ENCODE measurements at places on chromosomes 3 and 15.

DNA sequence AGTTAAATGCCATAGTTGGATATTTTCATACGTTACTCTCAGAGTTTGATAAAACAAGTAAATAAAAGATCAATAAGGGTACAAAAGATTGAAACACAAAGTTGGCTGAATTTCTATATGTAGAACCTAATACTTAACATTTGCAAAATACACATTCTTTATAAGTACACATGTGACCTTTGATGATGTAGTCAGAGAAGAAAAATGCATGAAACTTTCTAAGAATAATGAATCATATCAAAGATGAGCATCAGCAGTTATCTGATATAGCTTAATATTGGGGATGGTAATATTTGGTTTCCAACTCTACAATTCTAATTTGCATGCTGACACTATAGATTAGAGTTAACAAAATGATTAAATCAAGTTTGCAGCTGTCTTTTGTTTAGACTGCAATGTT is 188.0 kb upstream of the TGFBR2 start:
- DNase-seq: no peak

DNA sequence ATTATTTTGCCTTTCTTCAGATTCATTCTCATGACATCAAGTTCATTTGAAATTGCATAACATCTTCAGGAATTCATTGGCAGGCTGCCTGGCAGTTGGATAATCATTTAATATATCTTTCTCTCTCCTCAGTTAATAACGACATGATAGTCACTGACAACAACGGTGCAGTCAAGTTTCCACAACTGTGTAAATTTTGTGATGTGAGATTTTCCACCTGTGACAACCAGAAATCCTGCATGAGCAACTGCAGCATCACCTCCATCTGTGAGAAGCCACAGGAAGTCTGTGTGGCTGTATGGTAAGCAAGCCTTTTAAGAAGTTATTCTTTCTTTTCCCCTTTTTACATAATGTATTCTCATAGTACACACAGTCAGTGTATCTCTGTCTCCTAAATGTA is 38.2 kb downstream of the TGFBR2 start:
- peak; percentile 44 for DNase-seq

DNA sequence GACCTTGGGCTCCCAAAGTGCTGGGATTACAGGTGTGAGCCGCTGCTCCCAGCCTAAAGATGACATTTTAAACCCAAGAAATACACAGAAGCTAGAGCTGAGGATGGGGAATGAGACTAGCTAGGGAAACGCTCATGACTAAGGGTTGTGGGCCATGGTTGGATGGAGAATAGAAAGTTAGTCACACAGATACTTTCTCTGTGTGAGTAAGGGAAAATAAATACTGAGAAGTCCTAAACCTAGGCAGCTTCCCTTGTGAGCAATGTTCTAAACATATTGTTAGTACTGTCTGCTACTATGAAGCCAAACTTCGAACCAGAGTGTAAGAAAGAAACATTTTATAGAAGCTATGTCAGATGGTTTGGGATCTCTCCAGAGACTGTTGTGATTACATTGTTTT is 304.8 kb upstream of the STAC start:
- no peak for DNase-seq

DNA sequence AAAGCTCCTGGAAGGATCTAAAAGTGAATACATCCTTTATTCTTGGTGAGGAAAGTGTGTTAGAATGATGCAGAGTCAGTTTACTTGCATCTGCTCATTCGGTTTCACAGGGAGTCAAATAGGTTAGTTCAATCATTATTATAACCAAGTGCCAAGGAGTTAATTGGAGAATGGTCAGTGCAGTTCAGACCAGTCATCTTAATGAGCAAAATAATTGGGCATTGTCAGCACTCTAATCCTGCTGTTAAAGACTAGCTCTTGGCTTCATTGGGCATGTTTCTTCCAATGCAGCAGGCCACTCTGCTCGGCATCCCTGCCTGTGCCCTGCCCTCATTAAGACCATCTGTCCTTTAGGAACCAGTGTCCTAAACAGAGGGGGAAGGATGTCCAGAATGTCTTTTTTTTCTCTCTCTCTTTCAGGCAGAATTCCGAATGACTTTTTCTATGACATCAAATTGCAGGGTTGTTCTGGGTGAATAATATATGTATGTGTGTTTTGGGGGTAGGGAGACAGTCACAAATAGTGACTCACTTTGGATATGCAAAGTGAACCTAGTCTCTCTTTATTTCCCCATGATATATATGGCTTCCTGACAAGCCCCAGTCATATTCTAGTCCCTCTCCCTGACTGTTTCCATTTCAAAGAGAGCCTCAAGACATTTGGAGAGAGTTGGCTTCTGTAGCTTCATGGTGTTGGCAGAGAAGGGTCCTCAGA is 205.4 kb upstream of the TRIM42 start:
- no peak for DNase-seq

- no peak for DNase-seq
Observed at GRCh38 chr3:113247675-113248458, 36.5 kb downstream of the BOC start.

- DNase-seq: no peak
Observed at GRCh38 chr15:68585574-68586273, 6.9 kb downstream of the CORO2B start.

- DNase-seq: no peak
Observed at GRCh38 chr3:128863560-128863959, 15.9 kb upstream of the ACAD9 start.

DNA sequence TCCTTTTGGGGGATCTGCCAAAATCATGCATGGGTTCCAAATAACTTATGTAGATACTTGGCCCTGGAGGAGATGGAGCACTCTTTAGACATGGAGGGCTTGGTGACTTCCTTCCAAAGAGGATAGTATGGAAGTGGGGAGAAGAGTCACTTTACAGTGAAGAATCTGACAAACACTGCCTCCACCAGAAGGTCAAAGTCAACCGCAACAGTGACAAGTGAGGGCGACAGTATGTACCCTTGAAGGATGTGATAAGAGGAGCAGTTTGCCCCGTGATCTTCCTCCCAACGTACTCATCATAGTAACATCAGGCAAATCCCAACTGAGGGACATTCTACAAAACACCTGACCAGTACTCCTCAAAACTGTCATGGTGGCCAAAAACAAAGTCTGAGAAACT is 62.0 kb downstream of the LMCD1 start:
- no peak for DNase-seq

- DNase-seq: no peak
Observed at GRCh38 chr15:35771746-35772442, 225.9 kb upstream of the DPH6 start.

DNA sequence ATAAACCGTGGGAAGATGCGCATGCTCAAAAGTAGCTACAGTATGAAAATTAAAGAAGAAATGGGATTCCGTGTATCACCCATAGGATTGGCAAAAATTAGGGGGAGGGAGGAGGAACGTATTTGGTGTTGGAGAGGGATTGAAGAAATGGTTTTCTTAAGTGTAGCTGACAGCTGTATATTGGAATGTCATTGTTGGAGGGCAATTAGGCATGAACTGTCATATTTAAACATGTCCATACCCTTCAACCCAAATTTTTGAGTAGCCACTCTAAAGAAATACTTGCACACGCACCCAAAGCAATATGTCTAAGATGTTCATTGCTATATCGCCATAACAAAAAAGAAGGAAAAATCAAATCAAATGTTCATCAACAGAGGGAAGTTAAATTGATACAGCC is 144.7 kb downstream of the TLE3 start:
- no peak for DNase-seq

- DNase-seq: no peak
Observed at GRCh38 chr3:45691842-45692241, 2.6 kb downstream of the SACM1L start.

- DNase-seq: no peak
Observed at GRCh38 chr15:57152133-57152532, 224.2 kb upstream of the CGNL1 start.

- no peak for DNase-seq
Observed at GRCh38 chr3:104846270-104846669, 520.4 kb upstream of the ALCAM start.

DNA sequence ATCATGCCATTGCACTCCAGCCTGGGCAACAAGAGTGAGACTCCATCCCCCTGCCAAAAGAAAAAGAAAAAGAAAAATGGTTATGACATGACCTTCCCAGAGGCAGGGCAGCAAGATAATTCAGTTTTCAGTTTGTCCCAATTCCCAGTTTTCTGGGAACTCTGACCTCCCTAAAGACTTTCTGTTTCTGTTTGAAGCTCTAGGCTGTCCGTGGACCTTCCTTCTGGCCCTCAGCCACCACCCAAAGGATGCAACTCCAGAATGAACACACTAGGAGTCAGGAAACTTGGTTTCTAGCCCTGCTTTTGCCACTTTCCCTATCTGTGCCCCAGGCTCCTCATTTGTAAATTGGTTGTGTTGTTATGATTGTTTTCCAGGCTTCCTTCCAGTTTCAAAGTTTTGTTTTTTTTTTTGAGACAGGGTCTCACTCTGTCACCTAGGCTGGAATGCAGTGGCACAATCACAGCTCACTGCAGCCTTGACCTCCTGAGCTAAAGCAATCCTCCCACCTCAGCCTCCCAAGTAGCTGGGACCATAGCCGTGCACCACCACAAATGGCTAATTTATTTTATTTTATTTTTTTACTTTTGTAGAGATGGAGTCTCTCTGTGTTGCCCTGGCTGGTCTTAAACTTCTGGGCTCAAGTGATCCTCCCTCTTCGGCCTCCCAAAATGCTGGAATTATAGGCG is 68.6 kb downstream of the CDC25A start:
- DNase-seq: no peak

DNA sequence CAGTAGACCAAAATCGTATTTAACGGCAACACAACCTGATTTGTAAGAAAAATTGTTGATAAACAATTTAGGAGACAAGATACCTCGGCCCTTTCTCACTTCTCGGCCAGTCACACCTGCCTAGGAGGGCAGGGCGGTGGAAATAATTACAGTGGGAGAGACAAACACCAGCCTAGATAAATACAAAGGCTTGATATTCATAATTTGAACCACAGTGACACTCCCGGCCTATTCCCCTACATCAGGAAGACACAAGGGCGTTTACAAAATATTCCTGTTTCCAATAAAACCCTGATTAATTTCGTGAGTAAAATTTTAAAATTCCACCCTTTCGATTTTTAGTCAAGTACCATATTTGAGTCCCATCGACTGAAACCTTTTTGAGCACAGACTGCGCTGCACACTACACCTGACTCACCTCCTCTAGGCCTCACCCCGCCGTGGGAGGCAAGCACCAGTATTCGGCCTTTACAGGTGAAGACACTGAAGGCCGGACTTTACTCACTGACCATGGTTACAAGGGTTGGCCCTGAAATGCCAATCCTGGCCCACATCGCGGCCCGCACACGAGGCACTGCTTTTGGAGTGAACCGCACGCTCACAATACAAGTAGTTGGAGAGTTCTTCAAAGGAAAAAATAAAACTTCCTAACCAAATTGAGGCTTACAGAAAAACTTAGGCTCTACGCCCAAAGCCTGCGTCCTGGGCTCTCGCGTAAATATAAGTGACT is 794 bp downstream of the ARPP19 start:
- peak; percentile 24 for DNase-seq

- DNase-seq: no peak
Observed at GRCh38 chr3:121436641-121437040, 109.1 kb downstream of the POLQ start.

GRCh38 chr3:18808429-18808828 is 339.9 kb upstream of the KCNH8 start:
- no peak for DNase-seq

- DNase-seq: no peak
Observed at GRCh38 chr3:50665081-50665840, 9.5 kb upstream of the DOCK3 start.

- no peak for DNase-seq
Observed at GRCh38 chr3:13207578-13207922, 134.3 kb upstream of the IQSEC1 start.

Data from effector CD4-positive, alpha-beta T cell (primary cell).